ENCODE measurements at places on chromosomes 12 and 14.

- DNase-seq = no peak
Observed at GRCh38 chr12:64665514-64665913, 55.2 kb downstream of the RASSF3 start.

DNA sequence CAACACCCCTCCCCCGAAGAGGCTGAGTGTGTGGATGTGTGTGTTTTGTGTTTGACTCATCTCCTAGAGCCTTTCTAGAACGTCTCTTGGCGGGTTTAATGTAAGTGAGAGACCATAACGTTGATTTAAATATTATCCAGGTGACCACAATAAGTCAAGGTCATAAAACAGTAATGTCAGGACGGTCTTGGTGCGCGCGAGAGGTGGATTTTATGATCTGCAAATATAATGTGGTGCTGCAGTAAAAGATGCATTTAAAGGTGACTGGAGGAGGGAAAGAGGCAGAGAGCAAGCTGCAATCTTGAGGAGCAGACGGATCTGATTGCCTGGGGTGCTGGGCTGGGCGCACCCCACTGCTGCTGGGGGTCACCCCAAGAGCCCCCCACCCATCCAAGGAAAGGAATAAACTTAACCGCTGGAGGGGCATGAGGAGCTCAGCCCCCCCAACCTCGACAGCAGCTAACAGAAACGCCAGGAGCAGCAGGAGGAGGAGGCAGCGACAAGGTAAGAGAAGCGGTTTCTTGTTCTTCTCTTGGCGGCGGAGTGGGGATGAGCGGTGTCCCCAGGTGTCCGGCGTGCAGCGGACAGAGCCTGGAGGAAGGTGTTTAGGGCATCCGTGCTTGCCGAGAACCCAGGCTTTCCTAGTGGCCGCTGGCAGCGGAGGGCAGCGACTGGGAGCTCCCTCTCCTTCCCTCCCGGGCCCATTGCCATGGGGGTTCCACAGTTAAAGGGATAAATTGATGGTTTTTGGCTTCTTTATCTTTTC is 5.5 kb downstream of the HOXC10 start:
- no peak for DNase-seq

GRCh38 chr12:104656921-104657320 is 200.2 kb downstream of the CHST11 start:
- no peak for DNase-seq

DNA sequence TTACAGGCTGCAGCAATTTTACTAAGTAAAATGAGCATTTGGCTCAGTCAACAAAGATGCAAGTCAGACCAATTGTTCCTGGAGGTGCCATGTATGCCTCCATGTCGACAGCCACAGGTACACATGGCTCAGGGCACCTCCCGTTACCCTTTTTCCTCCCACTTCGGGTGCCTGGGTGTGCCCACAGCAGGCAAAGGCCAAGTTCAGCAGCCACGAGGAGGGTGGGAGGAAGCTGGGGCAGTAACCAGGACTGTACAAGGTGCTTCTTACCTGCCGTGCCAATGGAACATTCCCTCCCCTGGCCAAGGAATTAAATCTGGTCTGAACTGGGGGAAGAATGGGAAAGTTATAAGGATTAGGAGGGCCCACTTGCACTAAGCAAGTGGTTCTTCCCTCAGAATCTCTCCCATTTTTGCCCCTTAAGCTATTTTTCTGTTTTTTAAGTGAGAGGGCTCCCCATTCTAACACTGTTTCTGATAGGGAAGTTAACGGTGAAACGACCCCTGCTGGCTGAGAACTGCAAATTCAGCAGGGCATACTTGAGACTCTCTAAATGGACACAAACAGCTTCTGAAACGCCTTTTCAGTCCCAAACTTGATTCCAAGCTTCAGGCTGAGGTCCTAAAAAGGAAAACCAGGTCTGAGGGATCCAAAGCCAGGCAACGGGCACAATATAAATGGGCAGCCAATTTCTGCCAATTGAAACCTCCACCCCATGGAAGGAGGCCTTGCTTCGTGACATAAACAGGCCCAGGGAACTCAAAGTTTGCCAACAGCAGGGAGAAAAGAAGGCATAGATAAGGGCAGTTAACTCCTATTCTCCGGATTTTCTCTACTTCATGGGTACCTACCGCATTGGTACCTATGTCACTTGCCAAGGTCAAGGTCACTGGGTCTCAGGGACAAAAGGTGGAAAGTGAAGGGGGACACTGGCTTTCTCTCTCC is 24.8 kb downstream of the CLECL1 start:
- peak; percentile 38 for DNase-seq

GRCh38 chr12:3161861-3162260 is 84.7 kb downstream of the TSPAN9 start:
- DNase-seq = no peak

- DNase-seq = no peak
Observed at GRCh38 chr12:69355363-69356028, 4.0 kb upstream of the YEATS4 start.

DNA sequence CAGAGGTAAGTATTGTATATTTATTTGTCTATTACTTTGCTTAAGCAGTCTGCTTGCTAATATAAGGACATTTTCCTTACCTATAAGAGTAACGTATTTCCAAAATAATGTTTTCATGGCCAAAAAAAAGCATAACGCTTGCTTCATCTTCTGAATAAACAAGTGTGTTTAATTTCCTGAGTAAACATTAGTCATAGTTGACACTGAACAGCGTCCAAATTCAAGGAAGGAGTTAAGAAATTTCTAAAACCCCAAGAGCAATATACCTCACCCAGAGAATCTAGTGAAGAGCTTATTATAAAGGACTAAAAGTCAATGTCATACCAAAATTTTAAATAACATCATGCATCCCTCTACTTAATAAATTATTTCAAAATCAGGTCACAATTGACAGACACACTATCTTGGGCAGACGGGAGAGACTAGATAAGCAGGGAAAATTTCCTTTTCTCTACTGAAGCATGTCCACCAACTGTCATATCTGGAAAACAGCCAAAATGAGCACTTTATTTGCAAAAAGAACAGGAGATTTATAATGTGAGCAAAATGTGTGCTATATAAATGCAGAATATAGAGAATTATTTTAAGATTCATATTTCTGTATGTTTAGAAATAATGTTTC is 25.1 kb downstream of the ANKS1B start:
- no peak for DNase-seq

DNA sequence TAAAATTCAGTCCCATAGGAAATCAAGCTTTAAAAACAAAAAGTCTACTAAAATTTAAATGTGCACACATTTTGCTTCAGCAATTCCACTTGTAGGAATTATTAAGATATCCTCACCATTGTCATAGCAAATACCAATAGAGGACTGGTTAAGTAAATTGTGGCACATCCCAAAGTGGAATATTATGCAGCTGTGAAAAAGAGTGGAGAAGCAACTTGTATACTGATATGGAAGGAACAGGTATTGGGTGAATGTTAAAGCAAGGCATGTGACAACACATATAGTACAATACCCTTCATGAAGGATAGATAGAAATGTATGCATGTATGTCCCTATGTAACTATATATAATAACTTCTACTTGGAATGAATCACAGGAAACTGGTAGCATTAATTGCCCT is 11.9 kb downstream of the KRT8 start:
- DNase-seq = no peak

GRCh38 chr12:87756111-87756510 is 273.1 kb downstream of the C12orf50 start:
- no peak for DNase-seq

All from HEK293T (cell line).